ENCODE measurements at places on chromosomes 1 and 21.

- DNase-seq, result no peak
Observed at GRCh38 chr21:28439788-28440187, 552.9 kb downstream of the LTN1 start.

DNA sequence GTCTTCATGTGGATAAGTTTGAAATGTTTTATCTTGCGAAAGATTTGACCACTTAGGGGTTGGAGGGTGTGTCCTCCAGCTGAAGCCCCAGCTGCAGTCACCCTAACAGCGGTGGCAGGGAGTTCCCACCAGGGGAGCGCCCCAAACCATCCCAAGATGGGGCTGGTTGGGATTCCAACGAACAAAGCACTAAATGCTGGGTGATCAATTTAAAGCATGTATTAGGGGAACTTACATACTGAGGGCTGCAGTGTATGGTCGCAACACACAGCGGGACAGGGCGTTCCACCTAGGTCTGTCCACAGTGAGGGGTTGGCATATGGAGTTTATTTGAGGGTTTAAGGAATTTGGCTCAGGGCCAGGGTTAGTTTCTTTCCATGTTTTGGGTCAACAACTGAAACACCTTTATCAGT lies 26.3 kb downstream of the SLC37A1 start:
- no peak for DNase-seq

GRCh38 chr1:115982400-115982799 lies 6.1 kb downstream of the SLC22A15 start:
- no peak for DNase-seq

DNA sequence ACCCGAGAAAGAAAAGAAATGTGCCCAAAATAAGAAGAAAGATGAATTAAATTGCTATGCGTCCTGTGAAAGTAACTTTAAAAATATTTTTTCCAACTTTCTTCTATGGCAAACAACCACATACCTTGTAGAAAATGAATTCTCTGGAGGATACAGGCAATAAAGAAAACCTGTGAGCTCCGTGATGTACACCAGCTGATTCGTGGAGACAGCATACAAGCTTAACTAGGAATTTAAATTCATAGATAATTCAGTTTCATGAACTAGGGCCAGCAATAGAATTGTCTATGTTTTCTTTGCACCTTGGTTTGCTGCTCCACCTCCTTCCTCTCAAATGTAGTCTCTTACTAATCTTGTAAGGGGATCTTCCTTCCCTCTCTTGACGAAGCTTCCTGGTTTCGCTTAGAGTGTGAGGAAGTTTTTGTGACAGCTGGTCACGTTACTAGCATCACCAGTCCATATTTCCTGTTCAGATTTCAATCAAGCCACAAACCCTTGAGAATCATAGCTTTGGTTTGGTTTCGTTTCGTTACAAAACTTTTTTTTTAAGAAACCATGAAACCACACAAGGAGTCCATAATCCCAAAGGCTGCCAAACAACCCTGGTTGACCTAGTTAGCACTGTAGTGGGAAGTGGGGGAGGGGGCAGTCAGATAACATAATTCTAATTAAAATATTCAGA lies 35.8 kb downstream of the GREM2 start:
- DNase-seq, result no peak

- no peak for DNase-seq
Observed at GRCh38 chr1:20840731-20841130, 53.6 kb upstream of the HP1BP3 start.

GRCh38 chr1:207648334-207649209 lies 3.6 kb downstream of the CR1L start:
- no peak for DNase-seq
